ENCODE measurements at places on chromosomes 7 and 10.
A peak's percentile ranks its signal among the peaks of the same experiment; 100 is the strongest.

- DNase-seq: no peak
These were observed 123.1 kb downstream of the DIP2C start for GRCh38 chr10:566241-566885.

DNA sequence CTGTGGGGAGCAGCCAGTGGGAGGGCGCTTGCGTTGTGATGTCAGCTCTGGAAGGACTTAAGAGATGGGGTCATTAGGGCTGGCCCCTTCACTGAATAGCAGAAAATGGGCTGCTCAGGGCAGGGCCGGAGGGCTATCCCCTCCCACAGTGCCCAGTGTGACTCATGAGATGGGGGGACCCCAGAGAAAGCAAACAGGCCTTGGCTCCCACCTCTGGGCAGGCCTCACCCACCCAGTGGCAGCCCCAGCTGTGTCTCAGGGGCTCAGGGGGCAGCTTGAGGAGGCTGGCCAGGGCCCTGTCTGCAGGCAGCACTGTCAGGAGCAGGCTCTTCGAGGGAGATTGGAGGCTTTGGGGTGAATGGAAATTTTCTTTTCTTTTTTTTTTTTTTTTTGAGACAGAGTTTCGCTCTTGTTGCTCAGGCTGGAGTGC, 168.3 kb downstream of the SLIT1 start:
- DNase-seq: no peak

DNA sequence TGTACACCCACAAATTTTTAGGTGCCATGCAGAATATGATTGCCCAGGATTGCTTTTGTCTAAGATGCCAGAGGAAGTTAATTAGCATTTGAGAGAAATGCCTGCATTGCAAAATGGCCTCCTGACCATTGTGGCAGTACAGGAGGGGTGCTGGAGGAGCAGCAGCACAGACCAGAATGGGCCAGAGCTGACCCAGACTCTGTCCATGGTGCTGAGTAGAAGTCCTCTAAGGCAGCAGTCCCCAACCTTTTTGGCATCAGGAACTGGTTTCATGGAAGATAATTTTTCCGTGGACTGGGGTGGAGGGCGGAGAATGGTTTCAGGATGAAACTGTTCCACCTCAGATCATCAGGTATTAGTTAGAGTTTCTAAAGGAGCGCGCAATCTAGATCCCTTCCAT, 217.8 kb upstream of the AGK start:
- DNase-seq: no peak

DNA sequence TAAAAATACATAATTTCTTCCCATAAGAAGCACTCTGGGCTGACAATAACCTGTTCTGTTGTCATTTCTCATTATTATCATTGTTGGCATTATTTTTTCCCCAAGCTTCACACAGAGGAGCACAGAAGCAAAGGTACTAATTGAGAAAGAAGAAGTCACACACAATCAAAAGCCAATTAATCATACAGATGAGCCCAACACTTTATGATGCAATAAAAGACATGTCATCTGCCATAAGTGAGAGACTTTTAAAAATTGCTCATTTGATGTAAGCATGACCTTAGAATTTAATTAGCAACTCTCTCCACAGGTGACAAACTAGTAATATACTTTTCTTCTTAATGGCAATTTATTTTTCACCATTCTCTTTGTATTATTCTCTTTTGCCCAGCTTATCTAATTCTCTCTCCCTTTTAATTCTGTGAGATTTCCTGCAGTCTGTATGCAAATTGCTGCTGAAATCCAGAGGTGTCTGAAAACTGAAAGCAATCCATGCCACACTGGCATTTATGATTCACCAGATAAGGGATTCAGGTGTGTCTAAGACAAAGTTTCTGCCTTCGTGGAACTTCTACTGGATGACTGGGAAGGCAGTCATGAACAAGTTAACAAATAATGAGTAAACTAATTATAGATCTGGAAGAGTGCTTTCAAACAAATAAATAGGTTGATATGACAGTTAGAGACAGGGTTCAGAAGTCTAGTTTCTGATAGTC, 203.5 kb downstream of the CHCHD3 start:
- DNase-seq: no peak

GRCh38 chr10:29481906-29482440, 152.8 kb downstream of the SVIL start:
- DNase-seq: no peak

DNA sequence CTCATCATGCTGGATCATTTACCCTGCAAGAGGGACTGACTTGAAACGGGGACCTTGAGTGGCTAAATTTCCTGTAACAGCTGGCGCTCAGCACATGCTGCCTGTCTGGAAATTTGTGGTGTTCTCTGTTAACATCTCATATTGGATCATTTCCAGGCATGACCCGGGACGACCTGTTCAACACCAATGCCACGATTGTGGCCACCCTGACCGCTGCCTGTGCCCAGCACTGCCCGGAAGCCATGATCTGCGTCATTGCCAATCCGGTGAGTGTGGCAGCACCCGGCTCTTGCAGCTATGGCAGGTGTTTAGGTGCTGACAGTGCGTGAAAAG, 9.9 kb downstream of the MDH2 start:
- DNase-seq: no peak

DNA sequence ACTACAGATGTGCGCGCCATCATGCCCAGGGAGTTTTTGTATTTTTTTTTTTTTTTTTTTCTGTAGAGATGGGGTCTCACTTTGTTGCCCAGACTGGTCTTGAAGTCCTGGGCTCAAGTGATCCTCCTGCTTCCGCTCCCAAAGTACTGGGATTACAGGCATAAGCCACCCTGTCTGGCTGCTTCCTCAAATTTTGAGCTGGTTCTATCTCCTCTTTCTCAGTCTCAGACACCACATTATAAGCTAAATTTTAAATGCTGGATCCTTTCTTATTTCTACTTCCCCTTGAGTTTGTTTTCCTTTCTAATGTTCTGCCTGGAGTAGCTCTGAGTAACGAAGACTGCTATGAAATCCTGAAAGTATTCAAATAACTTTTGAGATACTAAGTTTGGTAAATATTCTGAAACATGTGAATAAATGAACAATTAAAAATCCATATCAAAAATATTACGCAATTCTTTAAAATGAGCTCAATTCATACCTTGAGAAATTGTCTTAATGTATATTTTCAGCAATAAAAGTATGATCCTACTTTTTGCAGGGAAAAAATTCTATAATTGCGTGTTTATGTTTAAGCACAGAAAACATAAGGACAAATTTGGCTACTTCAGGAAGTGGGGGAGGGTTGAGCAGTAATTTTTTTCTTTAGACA, 15.0 kb downstream of the TCAF1 start:
- no peak for DNase-seq

GRCh38 chr7:96174812-96175211, 147.1 kb downstream of the SLC25A13 start:
- DNase-seq: no peak

GRCh38 chr7:149686011-149686410, 87.4 kb downstream of the ZNF467 start:
- DNase-seq: no peak

- DNase-seq: no peak
These were observed 194.4 kb upstream of the TCF7L2 start for GRCh38 chr10:112755446-112756234.

GRCh38 chr7:93262535-93262934, 30.4 kb downstream of the VPS50 start:
- DNase-seq: no peak

DNA sequence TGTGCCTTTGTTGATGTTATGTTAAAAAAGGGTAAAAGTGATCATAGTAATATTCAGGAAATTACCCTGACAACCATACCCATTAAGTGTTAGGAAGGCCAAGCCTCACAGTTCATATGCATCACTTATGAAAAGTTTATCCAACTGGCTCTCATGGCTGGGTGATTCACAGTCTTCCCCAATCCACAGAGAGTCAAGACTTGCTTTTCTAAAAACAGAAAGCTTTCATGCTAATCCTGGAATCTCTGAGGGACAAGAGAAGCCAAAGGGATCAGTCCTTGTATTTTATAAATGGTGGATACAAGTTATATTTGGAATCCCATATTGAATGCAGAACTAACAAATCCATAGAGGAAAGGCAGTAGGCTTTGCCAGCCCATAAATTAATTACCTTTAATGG, 218.3 kb downstream of the JAZF1 start:
- DNase-seq: no peak

DNA sequence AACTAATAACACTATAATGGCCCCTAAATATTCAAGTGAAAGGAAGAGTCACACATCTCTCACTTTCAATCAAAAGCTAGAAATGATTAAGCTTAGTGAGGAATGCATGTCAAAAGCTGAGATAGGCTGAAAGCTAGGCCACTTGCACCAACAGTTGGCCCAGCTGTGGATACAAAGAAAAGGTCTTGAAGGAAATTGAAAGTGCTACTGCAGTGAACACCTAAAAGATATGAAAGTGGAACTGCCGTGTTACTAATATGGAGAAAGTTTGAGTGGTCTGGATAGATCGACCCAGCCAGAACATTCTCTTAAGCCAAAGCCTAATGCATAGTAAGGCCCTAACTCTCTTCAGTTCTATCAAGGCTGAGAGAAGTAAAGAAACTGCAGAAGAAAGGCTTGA, 12.1 kb upstream of the SNX13 start:
- DNase-seq: peak; percentile 25

DNA sequence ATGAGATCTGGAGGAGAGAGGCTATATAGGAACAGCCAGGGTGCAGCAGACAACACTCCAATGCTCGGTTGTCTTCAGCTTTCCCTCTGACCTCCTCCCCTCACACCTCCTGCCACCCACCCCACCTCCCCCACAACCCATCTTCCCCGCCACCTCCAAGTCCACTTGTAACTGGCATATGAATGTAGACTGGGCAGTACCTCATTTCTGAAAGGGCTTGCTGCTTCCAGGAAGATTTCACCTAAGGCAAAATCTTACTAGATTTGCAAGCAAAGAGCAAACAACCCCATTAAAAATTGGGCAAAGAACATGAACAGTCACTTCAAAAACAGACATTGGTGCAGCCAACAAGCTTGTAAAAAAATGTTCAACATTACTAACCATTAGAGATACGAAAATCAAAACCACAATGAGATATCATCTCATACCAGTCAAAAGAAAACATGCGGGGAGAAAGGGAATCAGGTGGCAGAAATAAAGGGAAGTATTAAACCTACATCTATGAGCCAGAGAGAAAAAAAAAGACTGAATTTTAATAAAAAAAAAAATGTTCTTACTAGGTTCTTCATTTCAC, 164.6 kb upstream of the C1GALT1 start:
- no peak for DNase-seq

- no peak for DNase-seq
These were observed 47.5 kb downstream of the HSPA12A start for GRCh38 chr10:116694927-116695268.

GRCh38 chr7:17104419-17104818, 194.0 kb upstream of the AHR start:
- no peak for DNase-seq
